Panc1 (cell line): ENCODE measurements at places on chromosomes 5 and 9.

DNA sequence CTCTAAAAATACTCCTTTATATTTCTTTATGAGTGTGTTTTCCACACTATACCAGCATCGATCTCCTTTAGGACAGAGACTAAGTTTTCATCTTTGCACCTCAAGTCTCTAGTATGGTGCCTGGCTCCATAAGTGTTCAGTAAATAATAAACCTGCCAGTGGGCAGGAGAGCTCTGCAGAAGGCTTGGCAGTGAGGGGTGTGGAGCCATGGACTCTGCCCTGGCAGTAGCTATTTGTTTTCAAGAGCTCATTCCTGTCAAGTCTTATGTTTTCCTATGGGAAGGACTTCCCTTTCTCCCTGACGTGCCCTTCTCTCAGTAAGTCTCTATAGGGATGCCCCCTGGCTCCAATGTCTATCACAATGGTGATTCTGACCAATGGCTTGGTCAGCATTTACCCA lies 252.2 kb downstream of the PIK3R1 start:
- no peak for DNase-seq

DNA sequence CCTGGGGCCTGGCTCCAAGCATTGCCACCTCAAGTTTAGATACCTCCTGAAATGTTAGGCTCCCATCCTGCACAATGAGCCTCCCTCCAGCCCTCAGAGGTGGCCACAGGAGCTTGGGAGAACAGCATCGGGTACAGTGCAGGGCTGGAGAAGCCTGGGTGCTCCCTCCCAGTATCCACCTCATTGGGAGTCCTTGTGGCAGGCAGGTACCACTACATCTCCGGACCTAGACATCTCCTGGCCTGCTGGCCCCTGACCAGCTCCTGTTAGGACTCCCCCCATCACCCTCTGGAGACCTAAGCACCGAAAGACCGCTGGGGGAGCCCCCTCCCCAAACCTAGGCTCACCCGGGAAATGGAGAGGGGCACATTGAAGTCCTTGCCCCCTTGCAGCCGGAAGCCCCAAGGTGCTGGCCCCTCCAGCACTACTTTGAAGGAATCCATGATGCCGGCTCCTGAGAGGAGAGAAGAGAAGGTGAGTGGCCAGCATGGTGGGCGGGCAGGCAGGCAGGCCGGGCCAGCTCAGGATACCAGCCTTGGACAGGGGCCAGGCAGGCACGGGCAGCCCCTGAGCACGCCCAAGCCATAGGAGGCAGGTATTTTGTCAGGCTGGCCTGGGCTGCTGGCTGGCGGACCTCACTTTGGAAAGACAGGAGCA lies 1.2 kb downstream of the PDLIM7 start:
- no peak for DNase-seq

DNA sequence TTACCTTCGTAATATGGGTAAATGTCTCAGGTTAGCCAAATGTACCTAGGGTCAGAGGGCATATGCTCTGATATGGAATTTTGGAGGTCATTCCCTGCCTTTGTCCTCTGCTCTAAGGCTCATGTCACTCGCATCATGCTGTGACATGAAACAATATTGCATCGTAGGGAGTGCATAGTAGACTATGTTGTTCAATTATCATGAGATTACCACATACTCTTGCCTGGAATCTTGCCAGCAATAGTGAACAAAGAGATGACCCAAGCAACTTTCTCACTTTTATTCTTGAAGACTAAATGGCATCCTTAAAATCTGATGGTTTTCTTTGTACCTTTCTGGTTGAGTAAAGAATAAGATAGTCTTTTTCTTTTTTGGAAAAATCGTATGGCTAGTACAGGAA lies 27.6 kb downstream of the ZNF462 start:
- DNase-seq, result no peak

DNA sequence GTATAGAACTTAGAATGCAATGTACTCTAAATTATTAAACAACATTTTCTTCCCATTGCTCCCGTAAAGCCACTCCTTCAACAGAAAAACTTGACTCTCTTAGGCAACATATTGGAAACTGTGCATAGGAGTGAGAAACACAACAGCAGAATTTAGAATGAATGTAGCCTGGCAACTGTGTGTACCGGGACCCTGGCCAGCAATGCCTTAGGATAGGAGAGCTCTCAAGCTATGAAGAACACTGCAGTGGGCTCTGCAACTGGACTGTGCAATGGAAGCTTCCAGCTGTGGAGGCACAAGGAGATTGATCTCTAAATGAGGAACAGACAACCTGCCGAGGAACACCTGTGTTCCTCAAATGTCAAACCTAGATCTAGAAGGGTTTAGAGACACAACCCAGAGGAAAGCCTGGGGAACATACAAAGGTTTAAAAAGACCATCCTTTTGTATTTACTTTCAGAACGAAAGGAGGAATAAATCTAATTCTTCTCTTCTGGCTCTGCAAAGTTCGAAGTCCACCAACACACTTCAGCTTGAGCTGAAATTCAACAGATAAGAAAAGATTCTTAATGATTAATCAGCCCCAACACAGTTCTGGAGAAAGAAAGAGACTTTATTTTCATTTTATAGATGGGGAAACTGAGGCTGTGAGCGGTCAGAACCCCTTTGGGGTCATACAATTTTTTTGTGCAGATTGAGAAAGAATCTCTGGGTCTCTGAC lies 51.5 kb upstream of the ARL15 start:
- DNase-seq, result no peak

DNA sequence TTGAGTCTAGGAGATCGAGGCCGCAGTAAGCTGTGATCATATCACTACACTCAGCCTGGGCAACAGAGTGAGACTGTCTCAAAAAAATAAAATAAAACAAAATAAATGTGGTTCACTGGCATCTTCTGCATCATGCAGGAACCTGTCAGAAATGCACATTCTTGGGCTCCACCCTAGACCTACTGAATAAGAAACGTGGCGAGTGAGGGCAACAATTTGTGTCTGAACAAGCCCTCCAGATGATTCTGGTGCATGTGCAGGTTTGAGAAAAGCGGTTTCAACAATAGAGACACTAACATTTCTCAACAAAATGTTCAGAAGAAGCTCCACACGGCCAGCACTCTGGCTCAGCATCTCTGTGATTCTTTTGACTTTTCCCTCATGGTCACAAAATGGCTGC lies 42.8 kb upstream of the CPEB4 start:
- DNase-seq, result no peak

GRCh38 chr5:136374638-136375037 lies 9.3 kb upstream of the TRPC7 start:
- DNase-seq, result no peak

DNA sequence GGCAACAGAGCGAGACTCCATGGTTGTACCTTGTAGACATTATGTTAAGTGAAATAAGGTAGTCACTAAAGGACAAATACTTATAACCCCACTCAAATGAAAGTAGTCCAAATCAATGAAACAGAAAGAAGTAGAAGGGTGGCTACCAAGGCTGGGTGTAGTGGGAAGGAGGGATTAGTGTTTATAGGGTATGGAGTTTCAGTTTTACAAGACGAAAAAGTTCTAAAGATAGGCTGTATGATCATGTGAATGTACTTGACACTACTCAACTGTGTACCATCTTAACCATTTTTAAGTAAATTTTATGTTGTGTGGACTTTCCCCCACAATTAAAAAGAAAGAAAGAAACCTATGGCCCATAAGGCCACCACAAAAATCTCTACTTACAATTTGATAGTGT lies 32.2 kb downstream of the ALDH7A1 start:
- DNase-seq, result no peak

DNA sequence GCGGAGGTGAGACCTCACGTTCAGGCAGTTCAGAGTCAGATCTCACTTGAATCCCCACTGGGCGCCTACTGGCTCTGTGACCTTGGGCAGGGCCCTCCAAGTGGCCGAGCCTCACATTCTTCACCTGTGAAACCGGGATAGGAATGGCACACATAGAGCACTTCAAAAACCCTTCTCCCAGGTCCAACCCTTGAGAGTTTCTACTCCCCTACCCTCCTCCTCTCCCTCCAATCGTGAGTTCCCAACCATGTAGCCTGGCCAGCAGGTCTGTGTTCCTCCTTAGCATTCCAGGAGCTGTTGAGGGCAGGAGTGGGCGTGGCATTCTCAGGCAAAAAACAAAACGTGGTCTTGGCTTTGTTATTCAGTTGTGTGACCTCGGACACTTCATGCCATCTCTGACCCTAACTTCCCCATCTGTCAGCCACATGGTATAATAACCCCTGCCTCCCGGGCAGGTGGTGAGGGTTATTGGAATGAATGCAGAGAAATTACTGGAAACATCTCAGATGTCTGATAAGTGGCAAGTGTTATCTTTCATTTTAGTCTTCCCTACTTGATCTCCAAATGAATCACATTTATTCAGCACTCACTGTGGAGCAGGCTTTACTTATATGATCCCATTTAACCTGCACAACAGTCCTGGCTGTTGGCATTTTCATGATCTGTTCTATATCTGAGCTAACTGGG lies 112.8 kb upstream of the BOD1 start:
- DNase-seq, result no peak

GRCh38 chr5:42950456-42951292 lies 89.4 kb downstream of the ANXA2R start:
- DNase-seq, result peak; percentile 91

DNA sequence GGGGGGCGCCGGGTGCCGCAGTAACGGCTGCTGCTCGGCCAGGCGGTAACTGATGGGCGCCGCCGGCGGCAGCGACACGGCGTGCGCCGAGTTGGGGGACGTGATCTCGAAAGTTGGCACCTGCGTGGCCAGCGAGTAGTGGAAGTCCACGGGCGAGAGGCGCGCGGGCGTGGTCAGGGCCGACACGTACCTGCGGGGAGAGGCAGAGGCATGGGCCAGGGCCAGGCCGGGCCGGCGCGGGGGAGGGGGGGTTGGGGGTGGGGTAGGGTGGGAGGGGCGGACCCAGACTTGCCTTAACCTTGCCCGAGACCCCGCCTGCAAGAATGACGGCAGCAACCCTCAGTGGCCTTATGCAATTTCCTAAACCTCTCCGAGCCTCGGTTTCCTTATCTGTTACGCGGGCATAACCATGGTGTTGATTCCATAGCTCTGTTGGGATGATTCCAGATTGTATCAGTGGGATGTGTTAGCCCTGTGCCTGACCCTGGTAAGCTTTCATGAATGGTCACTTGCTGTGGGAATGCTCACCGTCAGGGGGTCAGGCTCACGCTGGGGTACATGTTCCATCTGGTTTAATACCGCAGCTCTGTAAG lies 53.0 kb downstream of the PSD2 start:
- no peak for DNase-seq

DNA sequence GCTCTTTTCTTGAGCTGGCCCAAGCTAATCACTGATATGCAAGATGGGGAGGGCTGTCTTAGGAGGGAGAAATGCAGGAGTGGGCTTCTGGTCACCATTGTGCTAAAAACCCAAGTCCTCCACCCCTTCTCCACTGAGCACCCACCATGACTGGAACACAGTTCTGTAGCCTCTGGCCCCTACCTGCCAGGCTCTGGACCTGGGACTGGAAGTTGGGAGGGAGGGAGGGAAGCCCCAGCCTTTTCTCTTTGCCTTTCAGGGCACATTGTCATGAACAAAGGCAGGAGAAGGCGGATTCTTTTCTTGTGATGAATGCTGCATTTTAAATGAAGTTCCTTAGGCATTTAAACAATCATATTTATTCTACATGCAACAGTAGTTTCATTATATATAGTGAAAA lies 559.1 kb upstream of the TRPC7 start:
- DNase-seq, result no peak

DNA sequence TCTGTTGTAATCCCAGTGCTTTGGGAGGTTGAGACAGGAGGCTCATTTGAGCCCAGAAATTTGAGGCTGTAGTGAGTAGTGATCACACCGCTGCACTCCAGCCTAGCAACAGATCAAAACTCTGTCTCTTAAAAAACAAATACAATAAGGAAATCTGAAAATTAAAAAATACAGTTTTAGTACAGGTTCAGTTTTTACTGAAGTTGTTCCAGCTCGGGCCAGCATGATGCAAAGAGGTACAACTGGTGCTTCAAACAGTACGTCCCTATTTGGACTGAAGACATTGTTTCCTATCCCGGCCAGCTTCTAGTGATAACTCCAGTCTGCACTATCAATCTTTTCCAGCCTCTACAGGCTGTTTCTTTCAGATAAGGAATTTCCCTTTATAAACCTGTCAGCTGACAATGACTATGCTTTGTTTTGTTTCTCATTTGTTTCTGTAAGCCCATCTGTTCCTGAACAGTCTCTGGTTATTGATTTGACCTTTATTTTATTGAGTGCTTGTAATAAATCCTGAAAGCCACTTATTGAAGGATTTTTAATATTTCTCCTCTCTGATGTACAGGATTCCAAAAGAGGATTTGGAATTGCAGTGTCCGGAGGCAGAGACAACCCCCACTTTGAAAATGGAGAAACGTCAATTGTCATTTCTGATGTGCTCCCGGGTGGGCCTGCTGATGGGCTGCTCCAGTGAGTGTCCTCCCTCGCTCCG lies 41.9 kb downstream of the TJP2 start:
- DNase-seq, result no peak

- DNase-seq, result no peak
Observed at GRCh38 chr5:64165500-64166200, at the start of gene RNF180. TSS of gene RNF180 (plus strand) at chr5:64165843. CDS start at chr5:64200808, 34,965 bp downstream.

DNA sequence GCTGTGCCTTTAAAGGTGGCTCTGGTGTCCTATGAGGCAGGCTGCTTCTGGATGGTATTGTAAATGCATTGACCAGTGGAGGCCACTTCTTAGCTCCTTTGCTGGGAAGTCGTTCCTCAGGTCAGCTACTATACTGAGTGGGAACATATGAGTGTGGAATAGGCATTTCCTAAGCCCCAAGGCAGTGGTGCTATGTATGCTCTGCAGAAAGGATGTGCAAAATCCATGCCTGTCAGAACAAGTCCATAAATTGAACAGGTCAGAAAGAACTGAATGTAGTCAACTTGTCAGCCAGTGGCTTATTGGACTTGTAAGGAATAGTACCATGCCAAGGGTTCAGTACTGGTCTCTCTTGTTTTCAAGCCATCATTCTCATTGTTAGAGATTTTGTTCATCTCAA lies 216.4 kb downstream of the CDH10 start:
- DNase-seq, result no peak

DNA sequence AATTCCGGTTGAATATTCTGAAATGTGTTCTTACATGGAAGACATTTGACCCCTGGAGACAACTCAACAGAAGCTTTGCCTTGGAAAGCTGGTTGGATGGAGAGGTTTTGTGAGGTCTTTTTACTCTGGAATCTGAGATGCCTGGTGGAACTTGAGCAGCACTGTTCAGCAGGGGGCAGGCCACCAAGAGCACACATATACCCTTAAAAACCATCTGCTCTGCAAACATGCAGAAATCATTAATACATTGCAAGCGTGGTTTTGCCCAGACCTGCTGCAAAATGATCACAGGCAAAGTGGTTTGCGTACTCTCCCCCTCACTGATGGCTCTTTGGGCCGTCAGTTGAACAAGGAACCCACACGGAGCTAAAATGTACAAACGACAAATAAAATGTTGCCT lies 32.8 kb upstream of the DAP start:
- no peak for DNase-seq

DNA sequence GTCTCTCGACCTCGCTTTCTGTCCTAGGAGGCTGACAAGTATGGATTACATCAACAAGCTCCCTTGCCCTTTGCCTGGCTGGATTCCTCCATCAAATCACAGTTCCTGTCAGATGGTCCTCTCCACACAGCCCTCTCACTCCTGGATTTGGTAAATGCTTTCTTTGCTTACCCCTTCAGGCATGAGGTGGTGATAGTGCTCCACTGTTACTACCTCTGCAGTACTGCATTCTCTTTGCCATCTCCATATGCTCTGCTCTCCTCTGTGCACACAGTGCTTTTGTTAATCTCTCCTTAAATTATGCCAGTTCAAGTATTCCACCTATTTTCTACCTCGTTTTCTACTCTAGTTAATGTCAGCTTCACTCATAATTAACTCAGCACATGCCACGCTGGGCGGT lies 279.2 kb downstream of the DMAC1 start:
- no peak for DNase-seq
